ENCODE measurements at places on chromosomes 3 and 15.

DNA sequence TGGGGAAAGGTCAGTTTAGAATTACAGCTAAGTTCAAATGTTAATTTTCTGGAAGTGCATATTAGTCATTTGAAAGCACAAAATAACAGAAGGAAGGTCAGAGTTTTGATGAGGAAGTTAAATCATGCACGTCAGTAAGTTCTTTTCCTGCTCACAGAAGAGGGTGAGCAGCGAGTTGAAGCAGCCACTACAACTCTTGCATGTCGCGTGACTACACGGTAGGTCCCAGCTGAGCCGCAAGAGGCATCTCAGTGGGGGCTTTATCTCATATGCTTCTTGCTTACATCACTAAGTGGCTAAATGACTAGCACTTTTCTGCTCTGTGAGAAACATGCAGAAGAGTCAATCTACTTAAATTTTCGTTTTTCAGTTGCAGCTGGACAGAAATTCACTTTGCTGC, 21.3 kb upstream of the SEC62 start:
- peak; percentile 70 for DNase-seq

DNA sequence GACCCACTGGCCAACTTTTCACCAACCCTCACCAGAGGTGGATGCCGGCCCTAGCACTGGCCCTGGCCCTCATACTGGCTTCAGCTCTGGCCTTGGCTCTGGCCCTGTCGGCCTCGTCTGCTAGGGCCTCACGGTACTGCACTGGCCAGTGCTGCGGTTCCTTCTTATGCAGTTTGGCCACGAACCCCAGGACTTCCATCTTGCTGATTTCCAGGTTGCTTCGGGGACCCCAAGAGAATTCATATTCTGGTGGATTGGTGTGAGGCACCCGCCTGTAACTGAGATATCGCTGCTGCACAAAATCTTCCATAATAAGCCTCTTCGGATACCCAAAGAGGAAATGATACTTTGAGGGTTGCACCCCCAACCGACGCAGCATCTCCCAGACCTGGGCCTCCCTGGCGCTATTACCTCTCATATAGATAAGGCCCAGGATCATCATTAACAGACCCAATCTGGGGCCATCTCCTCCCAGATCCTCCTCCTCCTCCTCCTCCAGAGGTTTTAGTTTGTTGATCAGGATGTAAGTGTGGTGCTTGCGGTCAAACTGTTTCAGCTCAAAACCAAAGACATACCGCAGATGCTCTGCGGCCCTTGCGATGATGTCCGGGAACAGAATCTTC, 883 bp downstream of the MAGEF1 start:
- DNase-seq: peak; percentile 64

- DNase-seq: no peak
Observed at GRCh38 chr15:33655488-33655887, 312.8 kb upstream of the CHRM5 start.

GRCh38 chr3:44555723-44556122, 730 bp downstream of the ZKSCAN7 start:
- peak; percentile 2 for DNase-seq

- DNase-seq: no peak
Observed at GRCh38 chr3:131217296-131217741, 164.3 kb upstream of the NUDT16 start.

DNA sequence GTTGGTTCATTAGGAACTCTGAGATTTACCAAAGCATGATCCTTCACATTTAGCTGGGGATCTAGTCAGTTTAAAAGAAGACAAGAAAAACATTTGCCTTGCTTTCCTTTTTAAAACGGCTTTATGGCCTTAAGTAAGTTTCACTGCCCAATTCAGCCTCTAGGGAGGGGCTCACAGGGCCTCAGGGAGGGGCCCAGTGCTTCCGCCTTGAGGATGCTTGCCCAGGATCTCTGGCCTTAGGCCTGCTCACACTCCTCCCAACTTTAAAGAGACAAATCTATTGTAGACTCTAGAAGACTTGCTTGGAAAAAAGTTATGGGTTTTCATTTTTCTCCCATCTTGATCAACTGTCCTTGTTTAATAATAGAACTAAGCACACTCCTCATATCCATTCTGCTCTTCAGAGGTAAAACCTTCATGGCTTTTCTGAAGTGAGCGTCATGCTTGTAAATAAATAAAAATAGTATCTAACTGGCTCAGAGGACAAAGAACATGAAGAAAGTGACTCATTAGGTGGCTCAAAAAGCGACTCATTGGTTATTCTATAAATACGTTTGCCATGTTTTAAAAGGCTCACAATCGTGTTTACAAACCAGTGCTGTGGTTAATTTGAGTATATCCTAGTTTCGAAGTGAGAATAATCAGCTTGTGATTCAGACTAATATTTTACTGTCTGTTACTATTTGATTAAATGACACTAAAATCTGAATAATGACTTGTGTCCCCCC, 13.7 kb downstream of the PDHB start:
- peak; percentile 37 for DNase-seq

DNA sequence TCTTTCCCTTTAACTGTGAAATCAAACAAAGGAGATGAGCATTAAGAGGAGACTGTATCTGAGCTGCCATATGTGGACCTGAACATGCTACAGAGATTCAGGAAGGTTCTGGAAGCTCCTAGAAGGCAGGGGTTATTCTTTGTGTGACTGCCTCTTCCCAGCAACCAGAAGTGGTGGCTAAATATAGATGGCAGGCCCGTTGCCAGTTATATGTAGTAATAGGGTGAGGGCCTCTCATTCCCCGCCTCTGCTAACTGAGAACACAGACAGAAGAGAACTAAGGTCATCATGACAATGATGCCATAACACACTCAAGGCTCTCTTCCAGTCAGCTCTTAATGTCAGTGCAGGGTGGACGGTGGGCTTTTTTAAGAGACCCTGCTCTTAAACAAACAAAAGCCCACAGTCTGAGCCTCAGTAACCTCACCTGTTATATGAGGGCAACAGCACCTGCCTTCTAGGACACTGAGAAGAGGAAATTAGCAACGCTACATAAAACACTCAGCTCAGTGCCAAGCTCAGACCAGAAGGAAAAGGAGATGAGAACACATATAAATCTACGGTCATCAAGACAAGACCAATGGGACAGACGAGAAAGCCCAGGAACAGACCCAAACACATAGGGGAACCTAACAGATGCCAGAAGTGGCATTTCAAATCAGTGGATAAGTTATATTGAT, 22.3 kb downstream of the CFAP92 start:
- no peak for DNase-seq

DNA sequence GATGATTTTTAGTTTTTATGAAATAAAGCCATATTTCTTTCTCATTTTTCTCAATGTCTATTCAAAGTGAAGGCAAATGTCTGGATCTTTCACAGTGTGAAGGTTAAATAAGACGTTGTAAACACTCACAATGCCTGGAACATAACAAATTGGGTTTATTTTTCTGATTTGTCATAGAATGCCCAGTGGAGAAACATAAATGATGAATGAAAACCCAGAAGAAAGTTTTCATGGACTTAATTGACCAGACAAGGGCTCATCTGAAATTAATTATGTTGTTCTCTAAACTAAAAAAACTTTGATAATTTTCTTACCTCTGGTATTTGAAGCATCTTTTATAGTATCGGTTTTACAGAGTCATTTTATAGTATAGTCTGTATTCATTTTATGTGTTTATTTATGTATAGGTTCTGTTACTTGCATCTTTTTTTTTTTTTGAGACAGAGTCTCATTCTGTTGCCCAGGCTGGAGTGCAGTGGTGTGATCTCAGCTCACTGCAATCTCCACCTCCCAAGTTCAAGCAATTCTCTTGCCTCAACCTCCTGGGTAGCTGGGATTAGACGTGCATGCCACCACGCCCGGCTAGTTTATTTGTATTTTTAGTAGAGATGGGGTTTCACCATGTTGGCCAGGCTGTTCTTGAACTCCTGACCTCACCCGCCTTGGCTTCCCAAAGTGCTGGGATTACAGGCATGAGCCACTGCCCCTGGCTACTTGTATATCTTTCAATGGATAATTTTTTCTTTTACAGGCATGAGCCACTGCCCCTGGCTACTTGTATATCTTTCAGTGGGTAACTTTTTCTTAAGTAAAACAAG, 15.1 kb upstream of the BNIP2 start:
- DNase-seq: no peak

GRCh38 chr3:58630076-58630709, 36.4 kb downstream of the FAM3D start:
- DNase-seq: peak; percentile 76

GRCh38 chr15:99100245-99101173, 4.4 kb upstream of the SYNM start:
- peak; percentile 60 for DNase-seq

- DNase-seq: no peak
Observed at GRCh38 chr15:89230277-89230676, 8.9 kb upstream of the RLBP1 start.

DNA sequence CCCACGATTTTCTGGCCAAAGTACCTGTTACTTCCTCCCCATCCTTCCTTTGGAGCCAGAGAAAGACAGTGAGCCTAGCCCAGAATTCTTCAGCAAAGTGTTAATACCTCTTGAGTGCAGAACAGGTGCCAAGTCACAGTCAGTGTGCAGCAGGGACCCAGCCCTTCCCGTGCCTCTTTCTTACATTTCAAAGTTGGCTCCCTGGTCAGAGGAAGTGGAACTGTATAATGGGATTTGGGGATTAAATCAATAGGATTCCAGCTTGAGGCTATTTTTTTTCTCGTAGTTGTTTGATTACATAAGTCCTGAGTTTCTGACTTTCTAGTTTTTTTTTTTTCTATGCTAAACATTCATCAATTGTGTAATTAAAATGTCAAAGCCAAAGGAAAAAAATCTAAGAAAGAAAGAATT, 52.6 kb upstream of the ABHD10 start:
- DNase-seq: no peak

- DNase-seq: peak; percentile 20
Observed at GRCh38 chr15:77702211-77702957, 69.7 kb upstream of the LINGO1 start.

DNA sequence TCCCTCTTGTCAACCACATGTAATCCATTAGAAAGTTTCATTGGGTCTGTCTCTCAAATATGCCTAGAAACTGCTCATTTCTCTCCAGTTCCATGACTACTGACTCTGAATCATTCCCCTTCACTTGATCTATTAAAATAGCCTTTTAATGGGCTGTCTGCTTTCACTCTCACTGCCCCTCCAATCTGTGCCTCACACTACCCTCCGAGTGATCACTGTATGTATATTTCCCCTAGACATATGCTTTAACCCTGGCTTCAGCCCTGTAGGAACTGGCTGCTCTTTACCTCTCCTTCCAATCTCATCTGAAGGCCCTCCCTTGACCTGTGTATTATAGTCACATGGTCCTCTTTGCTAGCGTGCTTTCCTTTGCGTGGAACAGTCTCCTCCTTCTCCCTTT, 282.8 kb upstream of the ADAMTS9 start:
- DNase-seq: no peak

- no peak for DNase-seq
Observed at GRCh38 chr15:87720235-87720634, 536.3 kb downstream of the NTRK3 start.
